ENCODE measurements at places on chromosomes 1 and 21.
A peak's percentile ranks its signal among the peaks of the same experiment; 100 is the strongest.

- DNase-seq, result no peak
These were observed 6.7 kb downstream of the CITED4 start for GRCh38 chr1:40855513-40855912.

GRCh38 chr1:17525996-17526686 lies 13.4 kb upstream of the ARHGEF10L start:
- DNase-seq, result no peak

DNA sequence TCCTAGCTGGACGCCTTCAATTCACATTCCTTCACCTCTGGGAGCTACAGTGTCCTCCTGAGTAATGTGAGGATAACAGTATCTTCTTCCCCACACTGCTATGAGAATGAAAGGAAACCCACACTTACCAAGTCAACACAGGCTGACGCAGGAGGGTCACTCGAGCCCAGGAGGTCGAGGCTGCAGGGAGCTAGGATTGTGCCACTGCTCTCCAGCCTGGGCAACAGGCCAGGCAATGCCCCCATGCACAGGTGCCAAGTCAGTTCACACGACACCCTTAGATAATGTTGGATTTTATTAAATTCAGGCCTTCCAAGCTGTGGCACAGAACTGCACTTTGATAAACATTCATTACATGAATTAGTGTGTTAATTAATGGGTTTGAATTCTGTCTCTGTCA lies 31.9 kb downstream of the MATN1 start:
- DNase-seq, result no peak

GRCh38 chr1:203528976-203529835 lies 35.3 kb downstream of the OPTC start:
- DNase-seq, result no peak

DNA sequence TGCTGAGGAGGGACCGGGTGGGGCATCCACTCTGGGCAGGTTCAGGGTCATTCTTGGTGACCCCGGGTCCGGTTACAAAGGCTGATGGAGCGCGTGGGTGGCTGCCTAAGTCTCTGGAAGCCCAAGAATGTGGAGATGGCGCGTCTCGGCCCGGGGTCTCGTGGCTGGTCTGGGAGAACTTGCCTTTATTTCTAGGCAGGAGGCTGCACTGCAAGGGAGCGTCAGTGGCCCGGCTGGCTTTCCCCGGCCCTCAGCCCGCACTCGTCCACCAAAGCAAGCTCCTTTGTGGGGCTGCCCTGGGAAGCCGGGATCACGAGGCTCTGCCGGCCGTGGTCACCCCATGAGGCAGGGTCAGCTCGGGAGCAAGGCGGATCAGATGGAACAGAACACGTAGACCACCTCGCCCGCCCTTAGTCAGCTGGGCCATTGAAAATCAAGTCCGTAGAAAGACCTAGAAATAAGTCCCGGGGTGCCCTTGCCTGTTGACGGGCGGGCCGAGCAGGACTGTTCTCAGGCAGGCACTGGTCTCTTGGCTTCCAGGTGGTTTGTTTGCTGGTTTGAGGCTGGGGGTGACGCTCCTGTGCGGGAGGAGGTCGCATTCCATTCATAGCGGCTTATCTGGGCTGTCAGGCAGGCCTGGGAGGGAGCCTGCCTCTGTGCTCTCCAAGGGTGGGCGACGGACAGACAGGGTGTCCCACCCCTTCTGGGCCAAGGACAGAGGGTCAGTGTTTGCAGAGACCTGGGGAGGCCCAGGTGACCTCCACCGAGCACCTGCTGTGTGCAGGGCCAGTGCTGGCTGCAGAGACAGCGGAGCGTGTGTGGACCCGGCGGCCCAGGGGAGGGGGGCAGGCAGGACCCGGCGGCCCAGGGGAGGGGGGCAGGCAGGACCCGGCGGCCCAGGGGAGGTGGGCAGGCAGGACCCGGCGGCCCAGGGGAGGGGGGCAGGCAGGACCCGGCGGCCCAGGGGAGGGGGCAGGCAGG lies 25.8 kb downstream of the COL18A1 start:
- DNase-seq, result no peak

DNA sequence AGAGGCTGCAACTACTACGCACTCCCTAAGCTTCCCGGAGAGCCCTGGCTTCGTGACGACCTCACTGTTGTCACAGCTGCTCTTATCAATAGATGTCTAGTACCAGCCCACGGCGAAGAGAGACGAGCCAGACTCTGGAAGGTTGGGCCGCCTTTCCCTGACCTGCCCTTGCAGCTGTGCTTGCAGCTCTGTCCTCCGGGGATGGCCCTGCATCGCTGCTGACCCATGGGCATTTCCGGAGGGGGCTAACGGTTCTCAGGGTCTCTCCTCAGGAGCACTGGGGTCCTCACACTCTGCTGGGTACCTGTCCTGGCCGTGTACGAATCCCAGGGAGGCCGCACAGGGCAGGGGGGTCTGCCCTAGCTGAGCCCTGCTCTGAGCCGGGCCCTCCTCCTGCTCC lies 93.8 kb upstream of the COL6A1 start:
- no peak for DNase-seq

DNA sequence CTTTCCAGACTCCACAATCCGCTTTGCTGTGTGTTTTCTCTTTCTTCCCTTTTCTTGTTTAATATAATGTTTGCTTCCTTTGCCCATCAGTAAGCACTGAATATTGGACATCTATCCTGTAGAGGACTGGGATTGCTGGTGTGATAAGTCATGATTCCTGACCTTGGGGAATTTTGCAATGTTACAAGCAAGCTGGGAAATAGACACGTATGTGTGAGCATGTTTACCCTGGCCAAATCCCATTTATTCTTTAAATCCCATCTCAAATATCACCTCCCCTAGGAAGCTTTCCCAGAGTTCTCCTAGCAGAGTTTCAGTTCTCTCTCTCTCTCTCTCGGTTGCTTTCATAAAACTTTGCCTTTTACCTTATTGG lies 155.3 kb downstream of the ROR1 start:
- no peak for DNase-seq

GRCh38 chr1:221457685-221458446 lies 284.0 kb downstream of the DUSP10 start:
- DNase-seq, result no peak

GRCh38 chr1:37274486-37274885 lies 199.9 kb upstream of the ZC3H12A start:
- DNase-seq, result no peak

- no peak for DNase-seq
These were observed 99.7 kb upstream of the WLS start for GRCh38 chr1:68332041-68332440.

DNA sequence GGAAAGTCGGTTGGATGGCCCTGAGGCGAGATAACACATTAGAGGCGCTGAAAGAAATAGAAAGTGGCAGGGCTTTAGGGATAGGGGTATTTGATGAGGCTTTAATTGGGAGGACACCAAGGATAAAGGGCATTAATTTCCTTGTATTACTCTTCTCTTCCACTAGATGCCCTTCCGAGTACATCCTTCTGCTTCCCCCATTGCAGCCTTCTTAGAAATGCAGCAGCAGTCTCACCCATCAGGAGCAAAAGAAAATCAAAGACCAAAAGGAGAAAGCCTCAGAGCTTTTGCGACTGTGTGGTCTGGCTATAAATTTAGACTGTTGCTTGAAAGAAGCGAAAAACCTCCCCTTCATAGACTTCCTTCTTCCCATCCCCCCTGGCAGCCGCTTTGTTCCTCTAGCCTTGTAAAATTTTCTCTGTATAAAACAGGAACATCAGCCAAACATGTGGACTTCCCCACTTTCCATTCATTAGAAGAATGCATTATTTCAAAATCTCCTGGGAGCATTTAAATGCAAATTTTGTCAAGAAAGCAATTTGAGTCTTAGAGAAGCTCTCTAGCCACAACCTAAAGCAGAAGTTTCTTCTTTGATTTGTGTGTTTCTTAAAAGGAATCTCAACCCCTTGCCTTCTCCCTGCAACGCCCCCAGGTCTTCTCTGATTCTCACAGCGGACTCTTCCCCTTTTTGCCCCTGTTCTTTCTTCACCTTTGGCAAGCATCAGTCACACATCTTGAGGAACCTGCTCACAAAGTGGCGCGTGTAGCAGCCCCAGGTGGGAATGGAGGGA lies 76.6 kb downstream of the NDUFS5 start:
- DNase-seq, result no peak

GRCh38 chr1:32754317-32755097 lies 51.9 kb upstream of the SYNC start:
- DNase-seq, result peak; percentile 22

GRCh38 chr1:178417858-178418257 lies 78.9 kb downstream of the CLEC20A start:
- DNase-seq, result no peak

DNA sequence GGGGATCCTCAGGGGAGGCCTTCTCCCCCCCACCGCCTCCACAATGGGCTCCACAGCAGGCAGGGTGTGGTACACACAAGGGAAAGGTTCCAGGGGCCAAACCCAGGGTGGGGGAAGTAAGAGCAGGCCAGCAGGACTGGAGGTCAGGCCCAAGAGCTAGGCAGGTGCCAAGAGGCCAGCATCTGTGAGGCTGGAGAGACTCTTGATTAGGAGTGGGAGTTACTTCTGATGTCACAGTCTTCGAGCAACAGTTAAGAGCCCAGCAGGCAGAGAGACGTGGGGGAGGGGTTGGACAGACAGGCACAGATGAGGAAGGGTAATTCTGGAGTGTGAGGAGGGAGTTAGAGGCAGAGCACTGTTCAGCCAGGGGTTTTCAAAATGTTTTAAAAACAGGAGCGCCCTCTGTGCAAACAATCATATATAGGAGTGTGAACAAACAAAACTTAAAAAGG lies 55.8 kb downstream of the SLC9A1 start:
- no peak for DNase-seq

GRCh38 chr1:223834660-223835263 lies 11.0 kb downstream of the TP53BP2 start:
- no peak for DNase-seq

DNA sequence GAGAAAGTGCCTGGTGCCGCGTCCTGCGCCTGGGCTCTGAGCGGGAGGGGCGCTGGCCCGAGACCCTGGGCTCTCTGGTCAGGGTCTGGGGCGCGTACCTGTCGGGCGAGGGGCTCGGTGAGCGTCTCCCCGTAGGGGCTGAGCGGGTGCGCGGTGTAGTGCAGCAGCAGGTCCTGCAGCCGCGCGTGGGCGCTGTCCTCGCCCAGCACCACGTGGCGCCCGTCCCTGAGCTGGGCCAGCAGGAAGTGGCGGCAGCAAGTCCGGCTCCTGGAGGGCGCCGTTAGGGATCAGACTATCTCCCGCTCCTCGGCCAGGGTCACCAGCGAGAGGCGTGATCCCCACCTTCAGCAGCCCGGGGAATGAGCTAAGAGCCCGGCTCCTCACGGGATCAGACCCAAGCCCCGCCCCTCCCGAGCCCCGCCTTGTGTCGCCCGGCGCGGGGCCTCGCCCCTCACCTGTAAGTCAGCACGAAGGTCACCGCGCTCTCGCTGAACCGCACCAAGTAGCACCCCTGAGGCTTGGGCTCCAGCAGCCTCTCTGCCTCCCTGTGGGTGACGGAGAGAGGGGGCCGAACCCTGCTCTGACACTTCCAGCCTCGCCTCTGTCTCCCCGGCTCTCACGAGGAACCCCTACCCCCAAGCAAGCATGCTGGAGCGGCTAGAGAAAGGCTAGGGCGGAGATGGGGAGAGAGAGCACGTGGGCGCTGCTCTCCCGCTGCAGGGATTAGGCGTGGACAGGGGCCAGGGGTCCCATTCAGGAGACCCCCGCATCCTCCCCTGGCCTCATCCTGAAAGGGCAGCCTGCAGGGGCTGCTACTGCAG lies 2.7 kb downstream of the SH2D2A start:
- DNase-seq, result peak; percentile 66

Data from stimulated activated CD8-positive, alpha-beta memory T cell treated with anti-CD3 and anti-CD28 coated beads, Interleukin-15, amount 100 ng/mL, for 48 hours (primary cell).